ENCODE measurements at places on chromosomes 16 and 17.

DNA sequence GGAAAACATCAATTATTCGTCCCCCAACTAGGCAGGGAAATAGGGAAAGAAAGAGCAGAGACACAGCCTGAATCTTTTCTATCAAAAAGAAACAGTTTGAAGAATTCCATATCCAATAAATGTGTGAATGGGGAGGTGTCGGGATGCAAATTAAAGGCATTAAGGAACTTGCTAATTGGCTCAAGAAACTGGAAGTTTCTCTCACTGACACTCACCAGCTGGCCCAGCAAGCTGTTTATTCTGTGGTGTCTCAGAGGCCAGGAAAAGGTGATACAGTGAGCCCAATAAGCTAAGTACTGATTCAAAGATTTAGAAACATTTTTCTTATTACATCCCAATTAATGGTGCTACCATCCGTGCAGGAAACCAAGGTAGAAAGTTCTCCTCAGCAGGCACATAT is 104.4 kb upstream of the CLEC3A start:
- DNase-seq = no peak

- no peak for DNase-seq
Measured at GRCh38 chr17:56172517-56172982, 19.3 kb downstream of the ANKFN1 start.

GRCh38 chr16:10556236-10556635 is 24.2 kb downstream of the EMP2 start:
- no peak for DNase-seq

DNA sequence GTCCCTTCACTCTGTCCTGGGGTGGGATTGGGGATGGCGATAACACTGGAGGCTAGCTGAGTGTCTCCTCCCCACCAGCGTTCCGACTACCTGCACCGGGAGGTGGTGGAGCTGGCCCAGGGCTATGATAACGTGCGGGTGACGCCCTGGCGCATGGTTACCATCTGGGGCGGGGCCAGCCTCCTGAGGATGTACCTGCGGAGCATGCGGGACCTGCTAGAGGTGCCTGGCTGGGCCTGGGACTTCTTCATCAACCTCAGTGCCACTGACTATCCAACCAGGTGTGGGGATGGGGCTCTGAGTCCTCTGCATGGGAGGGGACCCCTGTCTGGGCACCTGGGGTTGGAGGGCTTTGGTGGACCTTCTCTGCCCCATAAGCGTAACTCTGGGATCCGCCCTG is 8.8 kb downstream of the XYLT2 start:
- DNase-seq = no peak

DNA sequence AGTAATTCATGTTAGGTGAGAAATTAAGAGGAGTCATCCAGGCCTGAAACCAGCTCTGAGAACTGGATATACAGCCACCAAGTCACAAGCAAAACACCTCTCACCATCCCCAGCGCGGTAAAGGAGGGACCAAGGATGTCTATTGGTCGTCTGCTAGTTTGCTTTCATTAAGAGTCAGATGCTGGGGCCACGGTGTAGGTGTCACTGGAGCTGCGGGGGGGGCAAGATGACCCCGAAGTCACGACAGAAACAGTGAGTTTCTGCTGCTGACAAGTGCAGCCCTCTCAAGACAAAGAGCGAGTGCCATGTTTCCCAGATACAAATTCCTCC is 790 bp downstream of the NCBP3 start:
- peak; percentile 10 for DNase-seq

DNA sequence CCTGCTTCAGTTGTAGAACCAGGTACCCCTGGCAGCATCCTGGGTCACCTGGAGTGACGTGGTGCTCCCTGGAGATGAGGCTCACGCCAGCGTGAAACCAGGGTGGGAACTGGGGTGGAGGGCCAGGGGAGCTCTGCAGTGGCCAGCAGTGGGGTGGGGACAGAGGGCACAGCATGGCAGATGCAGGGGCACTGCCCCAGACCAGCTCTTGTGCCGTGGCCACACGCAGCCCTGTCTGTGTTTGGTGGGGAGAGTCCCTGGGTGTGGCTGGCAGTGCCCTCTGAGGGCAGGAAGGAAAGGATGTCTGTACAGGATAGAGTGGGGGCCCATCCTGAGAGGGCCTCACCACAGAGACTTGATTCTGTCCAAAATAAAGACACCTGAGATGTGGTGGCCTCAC is 24.5 kb downstream of the ZNF750 start:
- DNase-seq = no peak

- no peak for DNase-seq
Measured at GRCh38 chr17:29143894-29144293, 36.3 kb downstream of the MYO18A start.

DNA sequence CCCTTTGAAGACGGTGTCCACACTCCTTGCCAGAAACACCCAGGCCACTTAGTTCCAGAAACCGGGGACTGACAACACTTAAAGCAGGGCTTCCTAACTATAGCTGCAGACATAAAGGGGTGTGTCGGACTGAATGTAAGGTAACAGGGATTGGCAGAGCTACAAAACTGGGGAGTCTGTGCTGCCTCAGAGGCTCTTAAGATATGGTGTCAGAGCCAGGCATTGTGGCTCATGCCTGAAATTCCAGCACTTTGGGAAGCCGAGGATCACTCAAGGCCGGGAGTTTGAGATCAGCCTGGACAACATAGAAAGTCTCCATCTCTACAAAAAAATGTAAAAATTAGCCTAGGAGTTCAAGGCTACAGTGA is 14.2 kb upstream of the NLRC3 start:
- no peak for DNase-seq

GRCh38 chr17:30414486-30414885 is 35.8 kb downstream of the CPD start:
- no peak for DNase-seq

- no peak for DNase-seq
Measured at GRCh38 chr17:6867849-6868248, 36.3 kb upstream of the TEKT1 start.

DNA sequence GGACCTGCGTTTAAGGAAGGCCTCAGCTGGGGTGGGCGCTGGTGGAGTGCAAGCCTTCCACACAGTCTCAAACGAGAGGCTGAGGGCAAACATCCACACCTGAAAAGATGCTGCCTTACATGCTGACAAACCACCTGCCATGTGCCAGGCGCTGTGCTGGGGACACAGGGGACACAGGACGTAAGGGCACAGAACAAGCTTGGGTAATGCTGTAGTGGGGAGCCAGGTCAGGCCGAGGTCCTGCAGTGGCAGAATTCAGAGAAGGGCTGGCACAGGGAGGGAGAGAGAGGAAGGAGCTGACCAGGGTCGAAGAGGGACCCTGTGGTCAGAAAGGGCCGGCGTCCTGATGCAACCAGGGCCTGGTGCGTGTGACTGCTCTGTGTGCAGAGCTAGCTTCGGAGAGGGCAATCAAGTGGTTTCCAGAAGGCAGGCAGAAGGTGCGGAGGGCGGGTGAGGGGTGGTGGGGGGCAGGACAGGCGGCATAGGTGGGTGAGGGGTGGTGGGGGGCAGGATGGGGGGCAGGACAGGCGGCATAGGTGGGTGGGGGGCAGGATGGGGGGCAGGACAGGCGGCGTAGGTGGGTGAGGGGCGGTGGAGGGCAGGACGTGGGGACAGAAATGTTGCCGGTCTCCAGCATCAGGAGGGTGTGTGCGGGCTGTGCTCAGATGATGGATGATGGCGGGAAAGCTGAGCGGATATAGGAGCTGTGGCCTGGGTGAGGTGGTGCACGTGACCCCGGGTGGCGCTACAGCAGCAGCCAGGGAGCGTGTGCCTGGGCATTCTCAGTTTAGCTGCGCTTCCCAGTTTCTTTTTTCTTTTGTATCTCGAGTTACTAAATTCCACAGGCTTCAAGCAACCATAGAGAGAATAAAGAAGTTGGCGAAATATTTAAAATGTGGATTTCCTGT is 18.8 kb downstream of the TELO2 start:
- DNase-seq = no peak

GRCh38 chr17:22514767-22515320 is 822.5 kb downstream of the KCNJ18 start:
- no peak for DNase-seq

GRCh38 chr16:4852221-4852872 is 5.1 kb downstream of the UBN1 start:
- no peak for DNase-seq

DNA sequence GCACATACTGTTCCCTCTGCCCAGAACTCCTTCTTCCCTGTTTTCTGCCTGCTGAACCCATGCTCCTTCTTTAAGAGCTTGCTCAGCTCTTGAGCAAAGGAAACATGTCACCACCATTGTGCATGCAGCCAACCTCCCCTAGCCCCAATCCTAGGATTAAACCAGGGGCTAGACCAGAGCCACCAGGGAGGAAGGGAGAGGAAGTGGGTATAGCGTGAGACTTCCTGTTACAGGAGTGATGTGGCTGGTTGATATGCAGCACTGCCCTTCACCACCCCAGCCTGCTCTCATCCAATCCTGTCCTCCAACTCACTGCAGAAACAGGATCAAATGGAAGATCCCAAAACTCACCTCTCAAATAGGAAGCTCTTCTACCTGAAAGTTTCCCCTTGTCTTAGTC is 67.1 kb upstream of the CDH5 start:
- DNase-seq = no peak

- DNase-seq = no peak
Measured at GRCh38 chr17:18318117-18318516, 3.0 kb downstream of the SMCR8 start.

DNA sequence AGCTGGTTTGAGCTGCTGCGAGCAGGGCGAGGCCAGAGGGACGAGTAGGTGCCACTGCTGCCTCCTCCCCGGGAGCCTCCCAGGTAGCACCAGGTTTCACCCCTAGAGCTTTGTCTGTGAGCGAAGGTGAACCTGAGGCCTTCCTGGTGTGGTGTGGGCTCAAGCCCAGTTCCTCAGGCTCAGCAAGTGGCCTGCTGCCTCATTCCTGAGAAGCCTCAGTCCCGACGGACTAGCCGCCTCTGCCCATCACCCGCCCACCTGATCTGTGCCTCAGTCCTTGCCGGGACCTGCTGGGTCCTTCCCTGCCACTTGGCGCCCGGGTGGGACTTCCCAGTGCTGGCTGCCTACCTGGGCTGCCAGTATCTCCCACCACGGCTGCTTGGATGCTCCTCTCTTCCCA is 1.7 kb downstream of the NLRC3 start:
- DNase-seq = no peak

GRCh38 chr17:42530952-42531454 is 5.0 kb upstream of the NAGLU start:
- DNase-seq = no peak

DNA sequence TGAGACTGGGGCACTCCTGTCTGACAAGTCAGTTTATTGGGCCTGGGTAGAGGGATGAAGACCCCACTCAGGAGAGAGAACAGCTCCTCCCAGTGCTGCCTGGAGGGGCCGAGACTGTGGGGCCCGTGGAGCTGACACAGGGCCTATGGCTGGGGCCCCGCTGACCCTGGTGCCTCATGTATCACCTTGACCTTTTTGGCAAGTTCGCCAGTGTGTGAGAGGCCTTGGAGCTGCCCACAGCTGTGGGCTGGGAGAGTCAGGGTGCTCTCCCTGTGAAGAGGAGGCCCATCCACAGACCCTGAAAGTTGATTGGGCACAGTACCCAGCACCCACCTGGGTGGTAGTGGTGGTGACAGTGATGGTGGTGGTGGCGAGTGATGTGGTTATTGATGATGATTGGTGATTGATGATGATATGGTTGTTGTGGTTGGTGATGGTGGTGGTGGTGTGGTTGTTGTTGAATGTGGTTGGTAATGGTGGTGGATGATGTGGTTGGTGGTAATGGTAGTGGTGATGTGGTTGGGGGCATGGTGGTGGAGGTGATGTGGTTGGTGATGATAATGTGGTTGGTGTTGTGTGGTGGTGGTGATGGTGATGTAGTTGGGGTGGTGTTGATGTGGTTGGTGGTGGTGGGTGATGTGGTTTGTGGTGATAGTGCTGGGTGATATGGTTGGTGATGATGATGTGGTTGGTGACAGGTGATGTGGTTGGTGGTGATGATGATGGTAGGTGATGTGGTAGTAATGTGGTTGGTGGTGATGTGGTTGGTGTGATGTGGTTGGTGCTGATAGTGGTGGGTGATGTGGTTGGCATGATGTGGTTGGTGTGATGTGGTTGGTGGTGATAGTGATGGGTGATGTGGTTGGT is 29.1 kb downstream of the BAHCC1 start:
- no peak for DNase-seq

DNA sequence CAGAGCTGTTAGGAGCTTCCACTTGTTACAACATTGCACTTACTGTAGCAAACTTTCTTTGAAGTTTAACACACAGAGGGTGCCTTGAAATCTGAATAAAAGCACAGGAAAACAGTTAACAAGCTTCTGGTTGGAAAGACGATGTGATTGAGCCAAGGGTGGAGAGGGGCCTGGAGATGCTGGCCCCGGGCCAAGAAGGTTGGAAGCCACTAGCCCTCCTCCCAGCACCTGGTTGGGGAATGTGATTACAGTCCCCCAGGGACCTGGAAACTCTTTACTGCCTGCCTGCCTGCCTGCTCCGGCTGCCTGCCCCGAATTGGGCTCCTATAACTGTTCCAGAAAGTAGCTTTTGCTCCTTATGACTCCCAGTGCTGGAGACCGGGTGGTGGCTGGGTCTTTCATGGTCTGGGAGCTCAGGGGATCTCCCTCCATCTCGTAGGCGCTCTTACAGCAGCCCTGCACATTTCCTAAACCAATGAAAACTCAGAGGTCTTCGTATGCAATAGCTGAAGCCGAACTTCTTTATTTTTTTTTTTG is 48.0 kb upstream of the ZFHX3 start:
- DNase-seq = no peak
